Activated gamma-delta T cell (primary cell): ENCODE measurements at places on chromosomes 16 and 17.

GRCh38 chr17:56244268-56244890 lies 91.1 kb downstream of the ANKFN1 start:
- no peak for DNase-seq

DNA sequence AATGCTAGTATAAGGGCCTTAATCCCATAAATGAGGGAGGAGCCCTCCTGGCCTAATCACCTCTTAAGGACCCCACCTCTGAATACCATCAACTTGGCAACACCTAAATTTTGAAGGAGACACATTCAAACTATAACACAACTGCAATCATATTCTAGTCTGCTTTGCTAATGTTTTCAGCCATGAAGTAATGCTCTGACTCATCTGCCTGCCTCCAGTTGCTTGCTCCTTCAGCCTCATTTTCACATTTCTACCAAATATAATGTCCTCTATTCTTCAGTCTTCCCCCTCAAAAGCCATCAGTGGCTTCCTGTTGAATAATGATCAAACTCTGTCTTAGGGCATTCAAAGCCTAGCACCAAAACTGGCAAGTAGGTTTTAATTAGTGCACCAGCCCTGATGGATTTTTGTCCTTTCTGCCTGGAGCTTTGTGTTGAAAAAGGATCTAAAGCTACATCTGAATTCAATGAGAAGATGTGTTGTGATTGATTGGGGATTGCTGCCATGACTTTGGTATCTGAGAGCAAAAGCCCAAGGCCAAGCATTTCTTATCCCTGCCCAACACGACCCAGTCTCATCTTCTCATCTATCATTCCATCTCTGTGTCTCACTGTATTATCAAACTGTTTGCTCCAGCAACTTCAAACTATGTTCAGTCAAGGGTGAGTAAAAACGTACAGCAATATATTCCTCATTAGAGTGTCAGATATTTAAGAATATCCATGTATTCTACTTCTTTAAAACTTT lies 140.8 kb upstream of the ELAC2 start:
- DNase-seq = no peak

DNA sequence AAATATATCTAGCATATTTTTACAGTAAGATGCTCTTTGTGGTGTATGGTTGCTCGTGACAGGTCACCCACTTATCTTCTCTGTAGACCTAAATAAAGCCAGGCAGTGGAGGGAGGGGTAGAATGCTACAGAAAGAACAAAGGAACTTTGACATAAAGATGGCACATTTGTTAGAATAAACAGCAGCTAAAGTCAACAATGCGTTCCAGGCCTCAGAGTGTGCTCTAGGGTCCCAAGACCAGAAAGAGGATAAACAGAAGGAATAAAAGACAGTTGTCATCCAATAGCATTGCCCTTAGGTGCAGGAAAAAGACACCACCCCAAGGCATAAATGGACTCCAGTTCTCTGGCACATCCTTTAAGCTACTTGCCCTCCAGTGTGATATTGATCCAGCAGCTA lies 523.0 kb upstream of the CDH11 start:
- no peak for DNase-seq

GRCh38 chr16:25828510-25828909 lies 136.8 kb downstream of the HS3ST4 start:
- DNase-seq = no peak

GRCh38 chr17:7767405-7768021 lies 50.0 kb downstream of the DNAH2 start:
- DNase-seq = no peak

DNA sequence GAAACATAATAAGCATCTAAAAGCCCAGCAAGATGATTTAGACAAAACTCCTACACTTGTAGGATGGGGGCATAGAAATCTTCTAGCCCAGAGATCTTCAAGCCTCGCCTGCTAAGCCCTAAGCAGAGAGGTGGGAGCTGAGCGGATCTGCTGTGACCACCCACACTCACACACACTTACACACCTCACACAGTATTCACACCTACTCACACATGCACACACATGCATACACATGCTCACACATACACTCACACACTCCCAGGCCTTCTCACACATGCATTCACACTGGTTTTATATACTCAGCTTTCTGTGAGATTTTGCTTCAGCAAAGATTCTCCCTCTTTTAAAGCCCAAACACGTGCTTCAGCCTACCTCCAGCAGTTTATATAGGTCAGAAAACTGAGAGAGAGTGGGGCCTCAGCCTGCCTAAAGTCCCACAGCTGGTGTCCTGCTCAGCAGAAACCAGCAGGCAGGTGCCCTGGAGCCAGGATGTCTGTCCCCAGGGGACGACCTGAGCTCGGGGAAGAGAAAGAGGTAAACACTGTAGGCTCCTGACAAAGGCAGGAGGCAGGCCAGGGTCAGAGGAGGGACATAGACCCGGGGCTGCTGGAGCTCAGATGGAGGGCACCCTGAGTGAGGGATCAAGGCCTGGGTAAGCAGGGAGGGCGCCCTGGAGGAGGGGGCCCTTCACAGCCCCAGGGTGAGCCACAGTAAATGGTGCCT lies 12.0 kb upstream of the KRT19 start:
- DNase-seq = no peak

DNA sequence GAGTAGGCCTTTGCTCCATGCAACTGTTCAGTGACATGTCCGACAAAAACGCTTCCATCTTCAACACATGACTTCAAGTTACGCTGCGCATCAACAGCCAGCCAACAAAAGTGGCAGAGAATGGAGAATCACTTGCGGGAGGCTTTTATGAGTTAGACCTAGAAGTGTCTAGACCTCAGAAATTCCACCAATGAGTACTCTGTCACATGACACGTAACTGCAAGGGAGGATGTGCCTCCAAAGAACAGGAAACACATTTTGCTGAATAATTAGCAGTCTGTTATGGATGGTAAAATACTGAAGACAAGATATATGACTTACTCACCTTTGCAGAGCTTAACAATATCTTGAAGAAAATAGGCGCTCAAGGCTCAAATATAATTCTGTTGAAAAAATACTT lies 62.1 kb downstream of the MYO1D start:
- DNase-seq = no peak

GRCh38 chr17:75875940-75876189 lies 2.5 kb downstream of the TRIM47 start:
- no peak for DNase-seq

DNA sequence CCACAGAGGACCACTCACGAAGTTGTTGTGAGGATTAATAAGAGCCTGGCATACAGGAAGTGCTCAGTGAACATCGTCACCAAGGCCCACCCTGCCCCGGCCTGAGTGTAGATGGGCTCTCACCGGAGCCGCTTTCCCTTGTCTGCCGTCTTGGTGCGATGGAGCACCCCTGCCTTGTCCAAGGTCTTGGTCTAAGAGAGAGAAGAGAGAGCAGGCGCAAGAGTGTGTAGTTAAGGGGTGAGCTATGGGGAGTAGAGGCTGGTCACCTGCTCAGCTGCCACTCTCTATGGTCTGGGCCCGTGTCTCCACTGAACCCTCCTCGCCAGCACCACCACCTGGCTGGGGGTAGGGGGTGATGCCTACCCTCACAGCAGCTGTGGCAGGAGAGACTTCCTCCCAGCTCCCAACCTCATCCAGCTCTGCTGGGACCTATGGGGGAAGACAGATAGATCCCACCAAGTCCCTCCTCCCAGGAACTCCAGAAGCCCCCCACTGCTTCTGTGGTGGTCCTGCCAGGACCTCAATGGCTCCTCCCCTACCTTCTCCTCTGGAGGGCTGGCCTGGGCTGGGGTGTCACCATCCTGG lies 28.7 kb downstream of the ARHGAP27 start:
- no peak for DNase-seq

GRCh38 chr16:7967996-7968509 lies 622.3 kb downstream of the TMEM114 start:
- DNase-seq = no peak

- DNase-seq = no peak
These were observed 4.9 kb downstream of the MT1F start for GRCh38 chr16:56662357-56663354.

DNA sequence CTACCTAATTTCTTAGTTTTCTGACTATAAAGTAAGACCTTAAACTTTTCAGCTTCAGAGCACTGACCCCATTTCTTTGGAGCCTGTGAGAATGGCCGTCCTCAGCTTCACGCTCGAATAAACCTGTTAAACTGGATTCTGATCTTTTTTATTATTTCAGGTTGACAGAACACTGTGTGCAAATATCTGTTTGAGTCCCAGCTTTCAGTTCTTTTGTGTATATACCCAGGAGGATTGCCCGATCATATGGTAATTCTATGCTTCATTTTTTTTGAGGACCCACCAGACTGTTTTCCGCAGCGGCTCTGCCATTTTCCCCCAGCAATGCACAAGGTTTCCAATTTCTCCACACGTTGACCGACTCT lies 19.8 kb upstream of the KCNH6 start:
- DNase-seq = no peak

DNA sequence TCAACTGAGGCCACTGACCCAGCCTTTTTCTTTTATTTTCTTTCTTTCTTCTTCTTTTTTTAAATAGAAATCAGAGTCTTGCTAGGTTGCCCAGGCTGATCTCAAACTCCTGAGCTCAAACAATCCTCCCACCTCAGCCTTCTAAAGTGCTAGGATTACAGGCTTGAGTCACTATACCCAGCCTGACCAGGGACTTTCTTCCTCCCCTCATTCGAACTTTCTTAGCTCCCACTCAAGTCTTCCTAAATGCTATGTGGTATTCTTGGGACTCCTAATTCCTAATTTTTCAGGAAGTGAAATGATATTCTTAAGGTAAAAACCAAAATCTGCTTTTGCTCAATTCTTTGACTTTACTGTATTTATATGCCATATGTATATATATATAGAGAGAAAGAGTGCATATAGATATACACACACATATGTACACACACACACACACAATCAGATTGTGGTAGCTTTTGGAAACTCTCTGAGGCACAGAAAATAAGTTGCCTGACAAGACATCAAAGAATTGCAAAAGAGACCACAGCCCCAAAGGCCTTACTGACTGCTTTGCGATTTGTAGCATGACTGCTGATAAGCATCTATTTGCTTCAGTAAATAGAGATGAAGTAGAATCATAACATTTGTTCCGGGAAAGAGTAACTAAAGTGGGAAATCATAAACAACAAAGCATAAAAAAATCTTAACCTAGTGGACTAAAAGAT lies 9.5 kb upstream of the AMZ2 start:
- DNase-seq = no peak

GRCh38 chr16:86063760-86064405 lies 164.9 kb downstream of the IRF8 start:
- DNase-seq = no peak

GRCh38 chr16:71637398-71637797 lies 11.4 kb downstream of the MARVELD3 start:
- no peak for DNase-seq

DNA sequence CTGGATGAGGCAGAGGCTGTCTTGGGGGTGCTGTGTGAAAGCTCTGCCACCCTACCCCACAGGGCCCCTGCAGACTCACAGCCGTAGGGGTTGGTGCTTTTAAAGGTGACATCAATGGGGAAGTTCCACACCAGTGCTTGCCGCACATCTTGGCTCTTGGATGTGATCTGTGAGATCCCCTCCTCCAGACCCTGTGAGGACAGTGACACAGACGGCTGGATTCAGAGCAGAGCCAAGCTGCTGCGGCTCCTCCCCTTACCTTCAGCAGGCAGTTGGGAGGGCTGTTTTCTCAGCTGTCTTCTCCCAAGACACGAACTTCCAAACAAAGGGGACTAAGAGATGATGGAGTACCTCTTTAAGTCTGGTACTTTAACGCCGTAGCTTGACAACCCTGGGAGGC lies 4.8 kb downstream of the B9D1 start:
- DNase-seq = no peak

GRCh38 chr17:65527381-65527780 lies 34.1 kb downstream of the AXIN2 start:
- DNase-seq = no peak

GRCh38 chr16:57564571-57565270 lies 22.3 kb downstream of the ADGRG5 start:
- no peak for DNase-seq

GRCh38 chr16:7456211-7456610 lies 123.6 kb downstream of the RBFOX1 start:
- DNase-seq = no peak

- no peak for DNase-seq
These were observed 62.6 kb downstream of the BANP start for GRCh38 chr16:88013766-88014251.

GRCh38 chr17:29096094-29096493 lies 53.2 kb downstream of the PIPOX start:
- no peak for DNase-seq
